ENCODE measurements at places on chromosomes 7 and 10. TPM values are rescaled to one million over a fixed set of nuclear protein-coding genes. Genes with fewer than 3 reads are reported as not detected.

CFAP43 gene
- not detected for polyA plus RNA-seq

CYP2C19 gene
- polyA plus RNA-seq: not detected

TMEM178B gene
- 0.17 TPM for polyA plus RNA-seq

INPP5A gene
- polyA plus RNA-seq: 44.3 TPM

MMD2 gene
- 0.01 TPM for polyA plus RNA-seq

MDFIC gene
- polyA plus RNA-seq: 2.7 TPM

ETV1 gene
- polyA plus RNA-seq: 0.20 TPM

SHTN1 gene
- polyA plus RNA-seq: 0.26 TPM

DNA sequence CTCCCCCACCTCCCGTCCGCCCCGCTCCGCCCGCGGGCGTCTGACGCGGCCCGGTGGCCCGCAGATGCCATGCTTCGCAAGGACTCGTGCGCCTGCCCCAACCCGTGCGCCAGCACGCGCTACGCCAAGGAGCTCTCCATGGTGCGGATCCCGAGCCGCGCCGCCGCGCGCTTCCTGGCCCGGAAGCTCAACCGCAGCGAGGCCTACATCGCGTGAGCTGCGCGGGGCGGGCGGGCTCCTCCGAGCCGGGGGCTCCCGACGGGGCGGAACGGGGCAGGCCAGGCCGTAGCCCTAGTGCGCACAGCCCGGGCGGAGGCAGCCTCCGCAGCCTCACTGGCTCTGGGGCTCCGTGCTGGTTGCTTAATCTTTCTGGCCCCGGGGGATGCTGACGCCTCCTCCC lies 2.8 kb downstream of the ASIC3 start:
- H3K27me3 ChIP-seq: no peaks in the 10 kb centered on the region
- peak overlapping the region; percentile 22 for H3K4me3 ChIP-seq
- peaks cover 6% of the 10 kb centered on the region for H3K36me3 ChIP-seq

DNA sequence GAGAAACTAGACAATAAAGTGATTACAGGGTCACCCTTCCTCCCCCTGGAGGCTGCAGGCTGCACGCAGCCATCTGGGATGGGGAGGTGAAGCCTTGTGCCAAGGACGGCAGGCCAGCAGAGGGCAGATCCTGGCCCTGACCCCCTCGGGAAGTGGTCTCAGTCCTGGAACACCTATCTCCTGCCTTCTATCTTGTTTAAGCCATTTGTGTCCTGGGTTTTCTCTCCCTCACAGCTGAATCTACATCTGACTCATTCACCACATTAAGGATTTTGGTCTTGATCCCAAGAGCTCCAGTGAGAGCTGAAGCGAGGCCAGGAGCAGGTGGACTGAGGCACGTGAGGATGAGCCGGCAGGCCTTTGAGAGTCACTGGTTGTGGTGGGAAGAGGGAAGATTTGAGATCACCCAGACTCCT lies 16.4 kb upstream of the PARP12 start:
- H3K4me1 ChIP-seq: peaks cover 4% of the 10 kb centered on the region
- H3K4me3 ChIP-seq: no peak overlapping the region
- DNase-seq: peak; percentile 64

DNA sequence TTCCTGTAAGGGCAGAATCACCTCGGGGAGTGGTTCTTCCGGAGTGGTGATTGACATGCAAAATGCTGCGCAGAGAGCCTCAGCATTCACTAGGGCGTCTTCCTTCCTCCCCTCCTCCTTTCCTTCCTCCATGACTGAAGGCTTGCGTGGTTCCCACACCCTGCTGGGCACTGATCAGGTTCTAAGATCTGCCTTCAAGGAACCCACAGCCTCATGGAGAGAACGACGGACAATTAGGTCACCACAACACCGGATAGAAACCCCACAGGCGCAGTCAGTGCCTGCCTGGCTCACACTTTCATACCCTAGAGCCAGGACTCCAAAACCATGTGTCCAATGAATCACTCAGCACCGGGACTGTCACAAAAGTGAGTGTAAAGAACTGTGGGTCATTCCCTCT lies 131.3 kb downstream of the DPP6 start:
- H3K27me3 ChIP-seq: no peaks in the 10 kb centered on the region
- no peak overlapping the region for H3K27ac ChIP-seq
- no peaks in the 10 kb centered on the region for H3K4me1 ChIP-seq

DNA sequence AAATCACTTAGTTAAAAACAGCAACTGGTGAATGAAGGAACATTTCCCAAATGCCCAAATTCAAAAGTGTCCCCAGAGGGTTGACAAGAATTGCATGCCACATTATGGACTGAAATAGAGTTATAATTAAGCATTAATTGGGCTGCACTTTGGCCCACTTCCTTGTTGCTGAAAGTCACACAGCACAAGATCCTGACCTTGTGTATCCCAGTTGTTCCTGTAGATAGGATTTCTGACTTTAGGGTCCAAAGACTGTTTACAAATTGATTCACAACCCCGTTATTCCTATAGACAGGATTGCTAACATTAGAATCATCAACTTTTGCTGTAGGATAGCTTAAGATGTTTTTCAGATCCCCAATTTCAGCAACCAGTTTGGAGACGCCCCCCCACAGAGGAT lies 31.5 kb upstream of the NPFFR1 start:
- H3K36me3 ChIP-seq: peaks cover 10% of the 10 kb centered on the region
- no peak overlapping the region for H3K27ac ChIP-seq
- DNase-seq: no peak
- H3K4me1 ChIP-seq: no peaks in the 10 kb centered on the region
- no peak overlapping the region for H3K4me3 ChIP-seq

DNA sequence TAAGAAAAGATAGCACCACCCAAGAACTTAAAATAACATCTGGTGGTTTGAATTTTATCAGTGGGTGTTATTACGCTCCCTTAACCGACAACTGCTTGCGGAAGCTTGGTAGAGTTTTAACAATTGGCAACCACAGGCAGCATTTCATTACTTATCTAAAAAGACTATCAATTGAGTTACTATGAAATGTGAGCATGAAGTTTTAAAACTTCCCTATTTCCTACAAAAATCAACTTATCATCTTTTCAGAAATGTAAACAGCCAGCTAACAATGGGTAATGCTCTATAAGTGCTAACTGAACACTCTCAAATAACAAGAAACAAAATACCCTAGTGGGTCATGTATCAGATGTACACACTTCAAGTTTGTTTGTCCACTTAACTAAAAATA lies 68.8 kb downstream of the OSBPL3 start:
- H3K36me3 ChIP-seq: no peaks in the 10 kb centered on the region
- H3K27ac ChIP-seq: peak overlapping the region; percentile 33
- DNase-seq: no peak
- peak overlapping the region; percentile 1 for H3K4me3 ChIP-seq
- no peaks in the 10 kb centered on the region for H3K27me3 ChIP-seq
- peaks cover 22% of the 10 kb centered on the region for H3K4me1 ChIP-seq

GRCh38 chr10:576130-576465 lies 113.4 kb downstream of the DIP2C start:
- DNase-seq: no peak
- no peaks in the 10 kb centered on the region for H3K36me3 ChIP-seq
- H3K4me1 ChIP-seq: peaks cover 37% of the 10 kb centered on the region
- H3K27me3 ChIP-seq: no peaks in the 10 kb centered on the region
- H3K27ac ChIP-seq: no peak overlapping the region

GRCh38 chr7:37531225-37531624 lies 82.6 kb upstream of the ELMO1 start:
- H3K36me3 ChIP-seq: no peaks in the 10 kb centered on the region
- H3K4me3 ChIP-seq: no peak overlapping the region
- H3K27ac ChIP-seq: no peak overlapping the region
- no peak for DNase-seq
- H3K4me1 ChIP-seq: no peaks in the 10 kb centered on the region
- no peaks in the 10 kb centered on the region for H3K27me3 ChIP-seq

- H3K36me3 ChIP-seq: no peaks in the 10 kb centered on the region
- H3K27ac ChIP-seq: peak overlapping the region; percentile 96
- no peaks in the 10 kb centered on the region for H3K27me3 ChIP-seq
- H3K4me3 ChIP-seq: peak overlapping the region; percentile 43
- DNase-seq: peak; percentile 76
- peaks cover 49% of the 10 kb centered on the region for H3K4me1 ChIP-seq
Measured at GRCh38 chr10:29947701-29948060, 111.7 kb downstream of the JCAD start.

DNA sequence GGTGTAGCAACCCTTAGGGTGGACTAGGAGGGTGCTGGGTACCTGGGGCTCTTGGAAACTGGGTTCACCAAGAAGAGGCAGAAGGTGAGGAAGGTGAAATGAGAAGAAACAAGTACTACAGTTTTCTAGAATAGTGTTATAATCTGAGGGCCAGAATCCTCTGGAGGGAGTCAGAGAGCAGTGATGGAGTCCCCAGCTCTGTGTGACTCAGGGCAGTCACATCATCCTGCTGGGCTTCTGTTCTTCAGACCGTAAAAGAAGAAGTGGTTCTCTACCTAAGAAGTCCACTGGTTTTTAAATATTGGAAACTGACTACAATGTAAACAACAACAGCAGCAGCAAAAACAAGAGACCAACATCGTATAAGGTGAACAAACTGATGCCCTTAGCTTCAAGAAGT lies 197.3 kb downstream of the PRPF18 start:
- DNase-seq: no peak
- H3K36me3 ChIP-seq: no peaks in the 10 kb centered on the region
- no peaks in the 10 kb centered on the region for H3K27me3 ChIP-seq
- no peak overlapping the region for H3K4me3 ChIP-seq
- H3K27ac ChIP-seq: no peak overlapping the region

GRCh38 chr10:103917302-103918052 lies 507 bp downstream of the STN1 start:
- peaks cover 26% of the 10 kb centered on the region for H3K4me1 ChIP-seq
- H3K27me3 ChIP-seq: no peaks in the 10 kb centered on the region
- peak overlapping the region; percentile 79 for H3K4me3 ChIP-seq
- peak overlapping the region; percentile 95 for H3K27ac ChIP-seq

DNA sequence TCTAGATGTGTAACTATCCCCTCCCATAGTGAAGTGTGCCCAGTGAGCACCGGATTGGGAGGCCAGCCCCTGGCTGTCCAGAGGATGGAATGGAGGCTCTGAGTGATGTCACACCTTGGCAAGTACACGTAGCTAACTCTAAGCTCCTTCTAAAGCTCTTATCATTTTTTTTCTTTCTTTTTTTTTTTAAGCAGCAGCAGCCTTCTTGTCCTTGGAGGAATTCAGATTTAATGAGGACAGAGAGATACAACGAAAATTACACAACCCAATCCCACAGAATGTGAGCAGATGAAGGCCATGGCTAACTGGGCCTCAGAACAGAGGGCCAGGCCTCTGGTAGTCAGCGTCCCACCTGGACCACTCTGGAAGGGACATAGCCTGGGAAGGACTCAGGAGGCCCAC lies 11.3 kb downstream of the TNS3 start:
- peaks cover 22% of the 10 kb centered on the region for H3K4me1 ChIP-seq
- peak; percentile 44 for DNase-seq
- H3K27me3 ChIP-seq: peaks cover 2% of the 10 kb centered on the region
- H3K4me3 ChIP-seq: no peak overlapping the region
- H3K36me3 ChIP-seq: no peaks in the 10 kb centered on the region

GRCh38 chr7:155316427-155317113 lies 18.9 kb downstream of the INSIG1 start:
- no peak overlapping the region for H3K4me3 ChIP-seq
- H3K27me3 ChIP-seq: peaks cover 10% of the 10 kb centered on the region
- no peaks in the 10 kb centered on the region for H3K4me1 ChIP-seq
- H3K27ac ChIP-seq: no peak overlapping the region
- DNase-seq: no peak

DNA sequence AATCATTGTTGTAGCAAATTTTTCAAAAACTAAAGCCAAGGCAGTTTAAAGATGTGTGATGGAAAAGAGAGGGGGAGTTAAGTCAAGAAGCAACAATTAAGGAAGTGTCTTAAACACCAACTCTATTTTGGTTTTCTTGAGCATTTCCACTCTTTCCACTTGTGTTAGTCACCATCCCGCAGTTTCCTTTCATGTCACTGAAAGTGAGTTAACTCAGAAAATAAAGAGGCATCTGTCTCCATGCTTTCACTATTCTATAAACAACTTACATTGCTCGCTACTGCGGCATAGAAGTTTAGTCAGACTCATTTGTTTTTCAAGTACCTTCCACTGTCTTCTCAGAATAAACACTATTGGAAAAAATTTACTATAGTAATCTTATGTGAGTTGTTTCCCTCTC lies 284.9 kb upstream of the SEMA3D start:
- H3K4me3 ChIP-seq: no peak overlapping the region
- no peaks in the 10 kb centered on the region for H3K4me1 ChIP-seq
- no peaks in the 10 kb centered on the region for H3K36me3 ChIP-seq
- H3K27ac ChIP-seq: no peak overlapping the region
- no peaks in the 10 kb centered on the region for H3K27me3 ChIP-seq

DNA sequence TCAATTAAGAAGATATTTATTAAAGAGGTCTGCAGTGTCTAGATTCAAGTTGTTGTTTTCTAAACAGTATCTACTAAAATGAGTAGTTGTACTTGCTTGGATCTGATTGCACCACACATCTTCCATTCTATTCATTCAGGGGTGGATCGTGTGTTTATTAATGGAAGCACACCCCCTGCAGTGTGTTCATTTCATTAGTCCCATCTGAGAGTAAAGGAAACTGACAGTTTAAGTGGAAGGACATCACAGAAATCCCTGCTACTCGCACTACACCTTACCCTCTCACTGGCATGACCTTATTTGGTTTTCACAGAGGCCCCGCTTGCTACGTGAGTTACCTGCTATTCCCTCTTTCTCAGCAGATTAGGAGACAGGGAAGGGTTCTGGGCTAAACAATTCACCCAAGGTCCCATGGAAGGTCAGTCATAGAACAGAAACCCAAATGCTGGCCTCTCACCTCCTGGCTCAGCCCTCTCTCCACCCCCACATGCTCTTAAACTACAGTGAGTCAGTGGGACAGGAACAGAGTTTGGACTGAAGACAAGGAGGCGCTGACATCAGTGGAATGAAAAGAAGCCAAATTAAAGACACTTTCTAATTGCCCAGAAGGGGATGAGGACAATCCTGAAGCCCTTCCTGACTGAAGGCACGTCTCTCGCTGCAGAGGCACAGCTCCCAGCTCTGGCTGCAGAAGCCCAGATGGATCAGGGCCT lies 369.2 kb upstream of the NRP1 start:
- H3K4me3 ChIP-seq: no peak overlapping the region
- H3K27me3 ChIP-seq: no peaks in the 10 kb centered on the region
- no peaks in the 10 kb centered on the region for H3K4me1 ChIP-seq

DNA sequence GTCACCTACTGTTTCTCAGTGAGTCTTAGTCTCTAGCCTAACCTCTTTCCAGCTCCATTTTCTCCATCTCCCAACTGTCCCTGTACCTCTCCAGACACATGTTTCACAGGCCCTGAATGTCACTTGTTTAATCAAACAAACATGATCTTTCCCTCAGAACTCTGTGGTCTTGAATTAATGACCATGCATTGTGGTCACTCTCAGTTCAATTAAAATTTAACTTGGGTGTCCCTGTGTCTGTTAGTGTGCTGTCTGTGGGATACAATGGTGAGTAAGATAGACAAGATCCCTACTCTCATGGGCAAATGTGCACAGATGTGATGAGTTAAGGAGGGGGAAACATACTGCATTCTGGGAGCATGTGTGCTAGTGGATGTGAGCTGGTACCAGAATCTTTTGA lies 65.0 kb downstream of the RBM33 start:
- H3K27me3 ChIP-seq: no peaks in the 10 kb centered on the region
- peaks cover 12% of the 10 kb centered on the region for H3K36me3 ChIP-seq
- H3K4me3 ChIP-seq: no peak overlapping the region
- peaks cover 12% of the 10 kb centered on the region for H3K4me1 ChIP-seq
- DNase-seq: no peak
